ENCODE measurements at places on chromosomes 2 and 18.

DNA sequence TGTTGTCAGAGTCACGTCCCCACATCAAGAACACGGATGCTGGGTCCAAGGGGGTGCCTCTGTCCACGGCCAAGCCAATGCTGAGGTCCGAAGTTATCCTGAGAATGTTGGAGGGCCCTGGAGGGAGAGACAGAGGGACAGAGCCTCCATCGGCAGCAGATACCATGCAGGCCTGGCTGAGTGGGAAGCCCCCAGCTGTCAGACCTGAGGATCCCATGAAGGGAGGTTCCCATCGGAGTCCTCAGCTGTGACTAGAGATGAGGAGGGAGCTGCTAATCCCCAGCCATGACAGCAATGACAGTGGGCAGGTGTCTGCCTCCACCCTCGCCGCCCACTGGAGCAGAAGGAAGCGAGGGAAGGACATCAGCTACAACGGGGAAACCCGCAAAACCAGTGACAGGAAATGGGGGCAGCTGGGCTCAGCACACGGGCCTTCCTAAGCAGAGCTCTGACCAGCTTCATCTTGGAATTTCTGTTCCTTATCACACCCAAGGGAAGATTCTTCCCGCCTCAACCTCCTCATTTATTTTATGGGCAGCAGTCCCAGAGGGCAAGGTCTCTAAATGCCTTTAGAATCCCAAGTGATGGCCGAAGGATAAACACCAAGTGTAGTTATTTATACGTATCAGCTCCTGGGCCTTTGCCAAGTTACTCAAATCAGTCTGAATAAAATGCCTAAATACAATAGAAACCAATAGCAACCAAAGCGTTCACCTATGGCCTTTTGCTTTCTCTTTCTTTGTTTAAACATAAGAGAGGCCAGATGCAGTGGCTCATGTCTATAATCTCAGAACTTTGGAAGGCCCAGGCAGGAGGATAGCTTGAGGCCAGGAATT, 32.2 kb downstream of the FAM178B start:
- no peak for DNase-seq

- no peak for DNase-seq
These were observed 89.6 kb downstream of the GCA start for GRCh38 chr2:162433491-162433890.

DNA sequence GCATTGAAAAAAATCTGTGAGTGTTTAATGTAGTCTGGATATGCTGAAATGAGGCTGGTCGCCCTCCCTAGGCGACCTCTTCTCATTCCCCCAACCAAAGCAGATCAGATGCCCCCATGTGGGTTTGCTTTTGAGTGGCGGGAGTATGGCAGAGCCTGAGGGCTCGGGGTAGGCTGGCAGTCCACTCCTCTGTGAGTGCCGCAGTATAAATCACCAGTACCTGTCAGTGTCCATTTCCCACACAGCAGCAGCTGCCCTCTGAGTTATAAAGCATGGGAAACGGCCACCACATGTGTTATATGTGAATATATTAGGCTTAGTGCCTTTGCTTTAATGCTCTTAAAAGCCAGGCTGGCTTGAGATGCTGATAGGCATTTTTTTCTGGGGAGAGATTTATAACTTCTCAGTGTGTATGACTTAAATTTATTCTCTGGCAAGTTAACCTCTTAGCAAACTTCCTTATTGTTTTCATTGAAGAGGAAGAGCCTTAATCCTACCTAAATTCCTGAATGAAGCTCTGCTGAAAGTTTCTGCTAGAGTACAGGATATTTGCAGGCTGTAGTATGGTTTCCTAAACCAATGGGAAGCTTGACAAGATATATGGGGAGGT, 3.8 kb downstream of the DCC start:
- DNase-seq = peak; percentile 12

- no peak for DNase-seq
These were observed 31.9 kb downstream of the APOB start for GRCh38 chr2:21011876-21012556.

- no peak for DNase-seq
These were observed 203.2 kb downstream of the ALK start for GRCh38 chr2:29718076-29718686.

GRCh38 chr2:178059681-178060080, 12.9 kb downstream of the PDE11A start:
- no peak for DNase-seq

Measured in NCI-H1417 treated with DMSO at 0.1 percent for 48 hours (cell line).